ENCODE measurements at places on chromosomes 2 and 18.

DNA sequence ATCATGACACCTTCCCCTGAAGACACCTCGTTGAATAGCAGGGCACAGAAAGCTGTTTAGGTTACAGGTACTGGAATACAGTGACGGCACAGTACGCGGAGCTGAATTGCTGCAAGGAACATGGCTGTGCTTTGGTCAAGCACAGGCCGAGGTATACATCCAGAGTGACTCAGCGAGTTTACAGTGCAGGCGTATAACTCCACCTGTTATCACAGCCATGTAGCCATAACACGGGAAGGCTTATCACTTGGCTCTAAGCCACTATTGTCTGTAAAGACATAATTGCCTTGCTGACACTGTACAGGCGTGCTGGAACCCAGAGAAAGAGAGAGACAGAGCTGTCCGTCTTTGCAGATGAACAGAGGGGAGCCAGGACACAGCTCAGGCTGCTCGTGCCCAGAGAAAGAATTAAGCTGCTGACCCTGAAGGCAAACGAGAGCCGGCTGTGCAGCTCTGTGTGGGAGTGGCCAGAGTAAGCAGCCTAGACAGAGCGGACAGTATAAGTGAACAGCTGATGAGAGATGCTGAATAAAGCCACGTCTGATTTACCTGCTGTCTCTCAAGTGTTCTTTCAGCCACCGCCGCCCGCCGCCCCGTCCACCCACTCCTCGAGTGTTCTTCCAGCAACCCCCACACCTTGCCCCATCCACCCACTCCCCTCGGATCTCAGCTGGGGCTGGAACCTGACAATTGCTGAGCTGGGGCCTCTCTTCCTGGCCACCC is 87.3 kb upstream of the PPP1CB start:
- DNase-seq, result no peak

DNA sequence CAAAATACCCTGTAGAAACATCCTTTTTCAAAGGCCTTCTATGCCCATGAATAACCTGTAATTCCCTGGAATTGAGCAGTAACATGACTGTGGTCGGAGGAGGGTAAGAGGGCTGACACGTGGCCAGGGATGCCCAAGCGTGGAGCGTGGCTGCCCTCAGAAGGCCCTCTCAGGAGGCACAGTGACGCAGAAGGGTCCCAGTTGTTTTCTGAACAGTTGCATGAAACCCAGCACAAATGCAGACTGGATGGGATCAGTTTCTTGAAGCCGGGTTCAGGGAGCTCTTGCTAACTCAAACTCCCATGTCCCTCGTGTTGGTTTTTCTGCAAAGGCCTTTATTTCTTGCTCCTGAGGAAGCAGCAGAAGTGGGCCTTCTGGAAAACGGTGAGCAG is 237.0 kb downstream of the ALPK2 start:
- no peak for DNase-seq

DNA sequence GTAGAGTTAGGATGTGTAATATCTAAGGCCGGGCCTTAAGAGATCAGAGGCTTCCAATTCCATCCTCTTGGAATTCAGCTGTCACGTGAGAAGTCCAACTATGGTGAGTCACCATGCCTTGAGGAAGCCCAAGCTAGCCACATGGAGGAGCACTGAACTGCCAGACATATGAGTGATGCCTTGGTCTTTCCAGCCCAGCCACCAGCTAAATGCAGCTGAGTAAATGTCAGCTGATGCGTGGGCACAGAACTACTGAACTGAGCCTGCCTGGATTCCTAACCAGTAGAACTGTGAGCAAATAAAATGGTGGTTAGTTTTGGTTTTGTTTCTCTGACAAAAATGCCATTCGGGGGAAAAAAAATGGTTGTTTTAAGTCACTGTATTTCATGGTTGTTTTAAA is 153.7 kb upstream of the SERTAD2 start:
- peak; percentile 14 for DNase-seq

GRCh38 chr2:175167076-175167791 is 769 bp downstream of the ATF2 start:
- peak; percentile 2 for DNase-seq

DNA sequence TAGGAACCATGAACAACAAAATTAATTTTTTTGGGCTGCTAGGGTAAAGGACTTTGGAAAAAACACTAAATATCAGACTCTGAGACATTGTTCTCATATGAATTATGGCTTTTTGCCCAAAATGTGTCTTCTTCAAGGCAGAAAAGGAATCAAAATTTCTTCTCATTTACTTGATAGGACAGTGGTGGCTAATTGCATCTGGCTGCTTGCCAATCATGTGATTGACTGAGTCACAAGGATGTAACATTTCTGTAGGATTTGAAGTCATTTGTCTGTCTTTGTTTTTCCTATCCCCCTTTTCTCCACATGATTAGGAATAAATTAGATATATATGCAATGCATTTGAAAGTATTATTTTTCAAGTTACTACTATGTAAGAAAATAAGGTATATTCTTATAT is 130.2 kb downstream of the SLC4A10 start:
- DNase-seq, result no peak

DNA sequence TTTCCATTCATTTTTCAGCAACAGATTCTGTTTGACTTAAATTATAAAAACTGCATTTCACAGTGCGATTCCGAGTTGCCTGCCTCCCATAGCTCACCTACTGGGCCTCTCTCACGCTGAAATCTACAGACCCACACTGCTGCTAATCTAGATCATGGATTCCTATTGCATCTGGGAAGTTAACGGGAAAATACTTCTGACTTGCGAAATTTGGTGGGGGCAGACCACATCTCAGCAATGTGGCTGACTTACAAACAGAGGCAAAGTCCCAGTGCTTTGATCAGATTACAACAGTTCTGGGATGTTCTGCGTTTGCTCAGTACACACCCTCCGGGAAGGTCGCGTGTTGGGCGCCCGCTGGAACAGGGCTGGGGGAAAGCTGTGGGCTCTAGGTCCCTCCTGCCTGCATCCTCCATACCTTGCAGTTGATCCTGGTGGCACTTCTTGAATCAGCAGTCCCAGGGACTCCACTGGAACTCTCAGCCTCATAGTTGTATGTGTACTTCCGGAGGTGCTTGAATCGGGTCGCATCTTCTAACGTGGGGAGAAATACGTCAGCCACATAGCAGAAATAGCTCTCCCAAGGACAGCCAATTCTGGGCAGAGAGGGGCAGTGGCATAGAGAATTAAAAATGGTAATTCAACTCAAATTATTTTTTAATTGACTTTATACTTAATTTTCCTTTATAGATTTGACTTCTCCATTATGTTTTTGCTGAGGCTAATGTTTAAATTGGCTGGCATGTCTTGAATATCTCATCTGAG is 1.7 kb downstream of the APOB start:
- no peak for DNase-seq

DNA sequence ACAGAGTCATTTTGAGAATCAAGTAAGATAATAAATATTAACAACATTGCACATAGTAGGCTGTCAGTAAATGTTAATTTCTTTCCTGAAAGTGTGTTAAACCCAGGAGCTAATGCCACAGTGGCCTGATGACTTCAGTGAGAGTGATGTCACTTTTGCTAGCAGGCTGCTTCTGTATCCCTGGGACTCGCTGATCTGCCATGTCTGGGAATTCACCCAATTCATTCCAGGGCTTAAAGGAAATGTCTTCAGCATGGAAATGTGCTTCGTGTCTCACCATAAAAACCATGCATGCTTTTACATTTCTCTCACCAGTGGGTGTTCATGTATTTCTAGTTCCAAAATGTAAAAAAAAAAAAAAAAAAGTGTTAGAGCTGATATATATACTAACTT is 56.8 kb upstream of the MAPRE3 start:
- DNase-seq, result no peak
